ENCODE measurements at places on chromosomes 16 and 17.

GRCh38 chr16:4690946-4691665, 2.3 kb upstream of the NUDT16L1 start:
- DNase-seq, result no peak

DNA sequence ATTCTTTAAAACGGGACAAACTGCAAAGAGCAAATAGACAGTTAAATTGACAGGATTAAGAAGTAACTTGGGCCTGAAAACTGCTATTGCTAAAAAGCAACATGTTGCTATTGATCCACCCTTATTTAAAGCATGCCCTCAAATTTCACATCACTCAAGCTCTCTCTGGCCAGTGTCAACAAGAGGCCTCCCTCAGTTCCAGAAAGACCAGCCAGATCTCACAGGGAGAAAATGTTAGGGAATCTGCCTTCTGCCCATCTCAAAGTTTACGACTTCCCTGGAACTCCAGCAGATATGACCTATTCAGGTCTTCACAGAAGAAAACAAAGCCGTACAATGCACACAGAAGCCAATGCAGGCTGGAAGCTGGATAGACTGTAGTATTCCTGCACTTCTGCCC, 8.9 kb downstream of the CFAP20 start:
- DNase-seq, result no peak

DNA sequence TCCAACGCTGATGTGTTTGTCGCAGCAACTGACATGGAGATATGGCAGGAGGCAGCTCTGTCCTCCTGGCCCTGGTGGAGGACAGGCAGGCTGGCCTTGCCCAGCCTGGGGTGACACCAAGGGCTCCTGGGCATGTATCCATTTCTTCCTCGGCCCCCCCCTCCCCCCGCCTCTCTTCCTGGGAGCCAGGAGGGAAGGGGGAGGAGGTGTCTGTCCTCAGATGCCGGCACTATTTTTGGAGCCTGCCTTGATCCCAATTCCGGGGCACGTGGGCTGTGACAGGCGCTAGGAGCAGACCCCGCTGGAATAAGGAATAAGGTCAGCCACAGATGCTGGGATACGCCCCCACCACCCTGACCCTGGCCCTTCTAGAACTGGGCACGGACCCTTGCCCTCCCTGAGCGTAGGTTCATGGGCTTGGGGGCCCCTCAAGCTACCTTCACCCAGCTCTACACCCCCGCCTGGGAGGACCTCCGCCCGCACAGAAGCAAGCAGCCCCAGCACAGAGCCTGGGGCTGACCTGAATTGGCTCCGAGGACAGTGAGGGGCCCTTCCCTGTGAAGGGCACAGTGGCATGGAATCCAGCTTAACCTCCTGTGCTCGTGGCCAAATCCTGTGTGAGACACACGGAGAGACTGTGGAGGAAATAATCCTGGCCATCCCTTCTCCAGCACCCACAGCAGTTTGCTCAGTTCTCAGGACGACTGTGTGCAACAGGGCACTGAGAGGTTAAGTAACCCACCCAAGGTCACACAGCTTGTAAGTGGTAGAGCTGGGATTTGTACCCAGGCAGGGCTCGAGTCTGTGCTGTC, 24.1 kb downstream of the SEC14L5 start:
- DNase-seq, result no peak

DNA sequence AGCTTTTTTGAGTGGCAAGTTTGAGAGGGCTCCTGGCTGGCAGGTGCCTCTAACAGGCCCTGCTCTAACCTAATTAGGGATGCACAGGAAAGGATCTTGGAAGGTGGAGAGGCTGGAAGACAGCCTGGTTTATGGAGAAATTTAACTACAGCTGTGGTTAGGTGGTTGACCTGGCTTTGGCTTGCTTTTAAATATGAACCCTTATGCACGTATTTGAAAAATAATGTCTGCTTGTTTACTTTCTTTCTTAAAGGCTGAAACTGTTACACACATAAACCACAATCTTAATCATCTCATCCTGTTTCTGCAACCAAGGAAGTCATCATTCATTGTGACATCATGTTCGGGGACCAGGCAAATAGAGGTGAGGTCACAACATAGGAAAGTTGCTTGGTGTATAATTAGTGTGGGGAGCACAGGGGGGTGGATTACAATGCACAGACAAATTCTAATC, 23.1 kb upstream of the DHRS13 start:
- no peak for DNase-seq

DNA sequence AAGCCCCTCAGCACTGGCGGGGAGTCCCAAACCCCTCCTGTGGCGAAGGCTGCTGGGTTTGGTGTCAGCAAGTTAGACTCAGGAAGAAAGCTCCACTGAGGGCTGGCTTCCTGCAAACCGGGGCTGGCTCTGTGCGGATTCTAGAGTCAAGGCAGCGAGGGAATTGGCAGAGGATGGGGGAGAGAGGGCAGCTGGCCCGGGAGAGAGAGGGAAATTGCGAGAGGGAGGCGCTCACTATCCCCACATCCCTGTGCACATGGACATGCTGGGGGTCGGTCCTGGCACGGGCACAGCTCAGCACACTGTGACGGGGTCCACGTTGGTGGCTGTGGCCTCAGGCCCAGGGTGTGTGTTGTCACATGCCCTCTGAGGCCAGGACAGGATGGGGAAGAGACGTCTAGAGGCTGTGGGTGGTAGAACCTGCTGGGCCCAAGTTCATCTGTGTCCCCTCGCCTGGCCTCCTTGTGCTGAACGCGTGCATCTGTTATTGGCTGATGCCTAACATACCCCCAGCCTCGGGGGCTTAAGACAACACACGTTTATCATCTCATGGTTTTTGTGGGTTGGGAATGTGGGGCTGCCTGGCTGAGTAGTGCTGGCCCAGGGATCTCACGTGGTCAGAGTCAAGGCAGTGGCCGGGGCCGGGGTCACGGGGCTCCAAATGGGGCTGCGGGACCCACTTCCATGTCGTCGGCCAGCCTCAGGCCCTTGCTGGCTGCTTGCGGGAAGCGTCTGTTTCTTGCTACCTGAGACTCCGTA, 16.7 kb upstream of the JPH3 start:
- DNase-seq, result no peak

DNA sequence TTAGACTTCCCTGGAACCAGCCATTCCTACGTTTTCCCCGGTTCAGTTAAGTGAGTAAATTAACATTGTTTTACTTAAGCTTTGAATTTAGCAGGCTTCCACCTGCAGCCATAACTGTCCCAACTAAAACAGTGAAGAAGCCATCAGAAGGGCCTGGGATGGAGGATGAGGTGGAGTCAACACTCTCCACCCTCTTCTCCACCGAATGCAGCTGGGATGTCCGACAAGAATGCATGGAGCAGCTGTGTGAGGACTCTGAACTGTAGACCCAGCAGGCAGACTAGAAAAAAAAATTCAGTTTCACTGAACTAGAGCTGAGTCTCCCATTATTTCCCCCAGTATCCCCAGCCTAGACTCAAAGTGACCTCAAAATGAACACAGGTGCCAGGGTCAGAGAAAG, 114.8 kb downstream of the C16orf95 start:
- DNase-seq, result no peak

- DNase-seq, result no peak
Observed at GRCh38 chr17:62899361-62899760, 66.7 kb upstream of the TANC2 start.

DNA sequence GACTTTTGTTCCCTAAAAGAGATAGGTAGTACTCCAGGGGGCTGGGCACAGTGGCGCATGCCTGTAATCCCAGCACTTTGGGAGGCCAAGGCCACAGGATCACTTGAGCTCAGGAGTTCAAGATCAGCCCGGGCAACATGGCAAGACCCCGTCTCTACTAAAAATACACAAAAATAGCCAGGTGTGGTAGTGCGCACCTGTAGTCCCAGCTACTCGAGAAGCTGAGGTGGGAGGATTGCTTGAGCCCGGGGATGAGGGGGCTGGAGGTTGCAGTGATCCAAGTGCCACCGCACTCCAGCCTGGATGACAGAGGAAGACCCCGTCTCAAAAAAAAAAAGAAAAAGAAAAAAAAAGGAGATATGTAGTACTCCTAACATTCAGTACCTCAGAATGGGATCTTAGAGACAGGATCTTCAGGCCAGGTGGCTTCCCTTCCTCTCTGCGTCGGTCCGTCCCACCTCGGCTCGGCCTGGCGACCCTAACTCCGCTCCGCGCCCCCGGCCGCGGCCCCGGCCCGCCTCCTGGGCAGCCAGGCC, 89.6 kb downstream of the CDC27 start:
- no peak for DNase-seq

- DNase-seq, result no peak
Observed at GRCh38 chr17:73546770-73547536, 97.3 kb downstream of the SDK2 start.

GRCh38 chr16:27980076-27980775, 83.3 kb downstream of the GSG1L start:
- no peak for DNase-seq

DNA sequence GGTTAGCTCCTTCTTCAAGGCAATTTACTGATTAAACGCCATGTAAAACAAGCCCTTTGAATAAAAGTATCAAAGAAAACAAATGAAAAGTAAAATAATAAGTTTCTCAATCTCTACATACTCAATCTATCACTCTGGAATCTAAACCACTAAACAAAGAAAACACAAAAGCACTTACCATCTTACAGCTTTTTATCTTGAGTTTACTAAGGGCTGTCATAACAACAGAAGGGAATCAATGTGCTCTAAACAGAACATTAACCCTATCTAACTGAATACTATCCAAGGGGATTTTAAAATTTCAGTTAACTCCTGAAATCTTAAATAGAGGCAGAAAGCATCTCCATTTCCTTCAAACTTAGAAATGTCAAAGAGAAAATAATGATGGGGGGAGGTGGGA, 3.4 kb downstream of the SKA2 start:
- no peak for DNase-seq

DNA sequence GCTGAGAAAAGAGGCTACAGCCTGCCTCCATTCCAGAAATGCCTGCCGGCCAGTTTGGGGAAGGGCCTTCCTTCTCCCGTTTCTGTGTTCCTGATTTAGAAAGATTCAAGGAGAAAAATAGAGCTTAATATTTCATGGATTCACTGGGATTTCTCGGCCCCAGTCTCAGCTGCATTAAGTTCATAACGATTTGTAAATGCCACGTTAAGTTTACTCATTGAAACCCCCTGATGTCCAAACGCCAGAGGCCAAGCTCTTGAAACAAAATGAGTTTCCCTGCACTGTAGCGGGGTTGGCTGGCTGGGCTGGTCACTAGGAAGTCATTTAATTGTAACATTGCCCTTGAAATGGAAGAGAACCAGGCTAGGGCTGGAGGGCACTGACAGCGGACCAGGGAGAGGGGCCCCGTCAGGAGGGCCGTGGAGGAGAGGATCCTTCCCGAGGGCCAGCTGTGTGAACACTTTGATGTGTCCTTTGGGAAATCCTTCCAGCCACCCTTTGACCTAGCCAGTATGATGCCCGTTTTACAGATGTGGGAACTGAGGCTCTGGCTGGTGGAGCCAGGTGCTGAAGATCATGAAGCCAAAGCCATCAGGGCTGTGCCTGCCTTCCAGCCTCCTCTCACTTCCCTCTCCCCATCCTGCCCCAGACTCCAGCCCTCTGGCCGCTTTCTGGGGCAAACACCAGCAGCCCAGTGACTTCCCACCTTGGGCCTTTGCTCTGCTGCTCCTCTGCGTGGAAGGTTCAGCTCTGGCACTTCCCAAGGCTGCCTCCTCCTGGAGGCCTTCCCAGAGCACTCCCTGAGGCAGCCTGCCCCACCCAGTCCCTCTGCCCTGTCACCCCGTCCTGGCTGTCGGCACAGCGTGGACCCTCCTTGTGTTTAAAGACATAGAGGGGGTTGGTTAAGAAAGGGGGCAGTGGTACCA, 220.6 kb downstream of the KATNIP start:
- DNase-seq, result no peak

DNA sequence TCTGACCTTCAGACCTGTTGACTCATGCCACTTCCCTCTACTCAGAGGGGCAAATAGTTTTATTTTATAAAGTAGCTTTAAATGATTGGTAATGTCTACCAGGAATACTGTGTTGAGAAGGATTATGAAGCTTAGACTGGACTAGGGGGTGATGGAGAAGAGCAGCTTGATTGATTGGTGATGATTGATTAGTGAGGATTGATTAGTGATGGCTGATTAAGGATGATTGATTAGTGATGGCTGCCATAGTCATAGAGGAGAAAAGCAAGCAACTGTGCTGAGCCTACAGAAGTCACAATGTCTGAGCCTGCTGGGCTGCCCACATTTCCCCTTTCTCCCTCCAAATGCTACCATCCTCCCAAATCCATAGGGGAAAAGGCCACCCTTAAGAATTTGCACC, 206.8 kb upstream of the SALL1 start:
- DNase-seq, result no peak

DNA sequence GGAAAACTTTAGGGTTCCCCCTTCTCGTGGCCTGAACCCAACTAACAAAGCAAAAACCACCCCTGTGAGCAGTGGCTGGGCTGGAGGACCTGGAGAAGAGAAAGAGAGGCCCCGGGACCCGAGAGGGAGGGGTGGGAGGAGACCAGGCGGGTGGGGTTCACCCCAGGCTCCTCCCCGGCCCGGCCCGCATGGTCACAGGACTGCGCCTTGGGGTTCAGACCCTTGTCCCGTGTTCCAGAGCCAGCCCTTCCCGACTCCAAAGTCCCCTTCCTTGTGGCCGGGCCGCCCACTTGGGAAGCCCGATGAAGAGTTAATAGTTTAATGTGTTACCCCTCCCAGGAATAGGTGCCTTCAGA, 852 bp downstream of the MARVELD3 start:
- no peak for DNase-seq

- DNase-seq, result no peak
Observed at GRCh38 chr16:50676684-50677225, 4.4 kb downstream of the SNX20 start.

DNA sequence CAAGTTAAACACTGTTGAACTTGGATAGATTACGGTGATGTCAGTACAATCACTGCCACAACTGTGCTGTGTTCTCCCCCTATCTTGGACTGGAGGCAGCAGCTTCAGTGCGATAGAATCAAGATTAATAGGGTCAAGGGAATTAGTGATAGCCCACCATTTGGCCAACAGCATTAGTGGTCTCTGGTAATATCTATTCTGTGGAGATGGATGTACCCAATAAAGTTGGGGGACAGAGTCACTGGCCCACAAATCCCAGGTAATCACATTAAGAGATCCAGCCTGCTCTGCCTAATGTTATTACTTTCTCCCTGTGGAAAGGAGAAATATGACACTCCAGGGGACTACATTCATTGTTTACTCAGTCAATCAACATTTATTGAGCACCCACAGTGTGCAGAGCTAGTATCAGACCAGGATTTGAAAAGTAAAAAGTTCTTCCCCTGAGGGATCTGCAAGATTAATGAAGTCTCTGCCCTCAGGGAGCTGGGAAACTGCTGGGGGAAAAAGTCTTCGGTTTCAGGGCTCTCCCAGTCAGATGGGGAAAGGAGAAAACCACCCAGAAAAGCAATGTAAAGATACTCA, 23.6 kb upstream of the ATP5MC1 start:
- no peak for DNase-seq

DNA sequence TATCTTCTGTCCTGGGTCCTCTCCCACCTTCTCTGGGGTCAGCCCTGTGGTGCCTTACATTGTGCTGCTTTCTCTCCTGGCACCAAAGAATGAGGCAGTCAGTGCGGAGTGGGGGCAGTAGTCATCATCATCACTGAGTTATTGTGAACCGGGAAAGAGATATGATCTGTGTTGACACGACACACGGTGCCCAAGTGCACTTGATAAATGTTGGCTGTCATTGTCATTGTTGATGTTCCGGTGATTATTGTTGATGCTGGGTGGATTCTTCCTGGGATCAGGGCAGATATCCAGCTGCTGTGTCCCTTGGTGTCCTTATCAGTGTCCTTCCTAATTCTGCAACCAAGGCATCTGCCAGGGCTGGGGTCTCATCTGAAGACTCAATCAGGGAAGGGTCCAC, 121.7 kb downstream of the ABCC6 start:
- DNase-seq, result no peak

- no peak for DNase-seq
Observed at GRCh38 chr16:8931859-8932258, 31.8 kb downstream of the USP7 start.

GRCh38 chr17:53321651-53322050, 501.1 kb upstream of the KIF2B start:
- no peak for DNase-seq

All from stimulated activated CD8-positive, alpha-beta memory T cell treated with anti-CD3 and anti-CD28 coated beads, Interleukin-15, amount 100 ng/mL, for 4 hours (primary cell).